ENCODE measurements at places on chromosomes 16 and 17.

GRCh38 chr17:13036751-13037150, 18.9 kb upstream of the ELAC2 start:
- no peak for DNase-seq

- no peak for DNase-seq
These were observed 508 bp downstream of the FLCN start for GRCh38 chr17:17236295-17237025.

DNA sequence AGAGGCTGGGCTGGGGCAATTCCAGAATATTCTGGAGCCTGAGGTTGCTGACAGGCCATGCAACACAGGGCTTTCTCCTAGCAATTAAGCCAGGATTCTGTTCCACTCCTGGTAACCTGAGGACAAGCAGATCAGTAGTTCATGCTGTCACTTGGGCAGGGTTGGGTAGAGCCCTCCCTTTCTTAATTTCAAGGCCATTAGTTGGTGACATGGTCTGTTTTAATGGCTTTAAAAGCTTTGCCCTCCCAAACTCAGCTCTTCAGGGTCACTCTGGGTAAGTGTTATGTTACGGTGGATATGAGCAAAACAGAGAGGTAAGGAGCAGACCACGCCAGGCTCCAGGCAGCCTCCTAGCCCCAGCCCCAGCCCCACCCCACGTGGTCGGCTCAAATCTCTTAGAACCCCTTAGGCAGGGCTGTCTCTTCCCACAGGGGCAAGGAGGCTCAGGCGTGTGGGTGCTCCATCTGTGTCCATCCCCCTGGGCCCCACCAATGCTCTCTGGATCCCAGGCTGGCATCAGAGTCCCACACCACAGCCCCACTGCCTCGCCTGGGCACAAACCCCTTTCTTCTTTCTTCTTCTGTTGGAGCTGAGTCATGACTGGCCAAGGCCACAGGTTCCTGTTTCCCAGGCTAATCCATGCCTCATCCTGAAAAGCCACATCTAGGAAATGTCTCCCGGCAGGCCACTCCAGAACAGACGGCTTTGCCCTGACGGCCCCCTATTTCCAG, 27.5 kb downstream of the CEP295NL start:
- no peak for DNase-seq

- no peak for DNase-seq
These were observed 65.0 kb downstream of the C17orf58 start for GRCh38 chr17:67931227-67931626.

DNA sequence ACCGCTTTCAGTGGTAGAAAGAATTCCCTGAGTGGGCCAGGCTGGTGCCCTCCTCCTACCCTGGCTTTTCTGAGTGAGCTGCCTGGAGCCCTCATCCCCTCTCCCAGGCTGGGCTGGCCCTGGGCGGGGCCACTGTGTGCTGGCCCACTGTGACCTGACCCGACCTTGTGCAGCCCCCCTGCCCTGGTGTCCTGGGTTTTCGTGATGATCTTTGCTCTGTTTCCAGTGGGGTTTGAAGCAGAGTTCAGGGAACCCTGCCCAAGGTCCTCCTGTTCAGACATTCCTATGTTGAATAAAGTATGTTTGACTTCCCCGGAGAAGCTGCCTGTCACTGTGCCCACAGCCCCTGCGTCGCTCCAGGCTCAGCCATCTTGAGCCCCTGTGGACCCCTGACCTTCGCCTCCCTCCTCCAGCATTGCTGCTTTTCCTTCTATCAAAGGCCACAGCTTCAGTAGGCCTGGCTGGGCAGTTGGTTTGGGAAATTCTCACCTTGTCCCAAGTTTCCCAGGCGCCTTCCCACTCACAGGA, 13.7 kb upstream of the NAGLU start:
- no peak for DNase-seq

- no peak for DNase-seq
These were observed 9.9 kb upstream of the TEX2 start for GRCh38 chr17:64273006-64273405.

DNA sequence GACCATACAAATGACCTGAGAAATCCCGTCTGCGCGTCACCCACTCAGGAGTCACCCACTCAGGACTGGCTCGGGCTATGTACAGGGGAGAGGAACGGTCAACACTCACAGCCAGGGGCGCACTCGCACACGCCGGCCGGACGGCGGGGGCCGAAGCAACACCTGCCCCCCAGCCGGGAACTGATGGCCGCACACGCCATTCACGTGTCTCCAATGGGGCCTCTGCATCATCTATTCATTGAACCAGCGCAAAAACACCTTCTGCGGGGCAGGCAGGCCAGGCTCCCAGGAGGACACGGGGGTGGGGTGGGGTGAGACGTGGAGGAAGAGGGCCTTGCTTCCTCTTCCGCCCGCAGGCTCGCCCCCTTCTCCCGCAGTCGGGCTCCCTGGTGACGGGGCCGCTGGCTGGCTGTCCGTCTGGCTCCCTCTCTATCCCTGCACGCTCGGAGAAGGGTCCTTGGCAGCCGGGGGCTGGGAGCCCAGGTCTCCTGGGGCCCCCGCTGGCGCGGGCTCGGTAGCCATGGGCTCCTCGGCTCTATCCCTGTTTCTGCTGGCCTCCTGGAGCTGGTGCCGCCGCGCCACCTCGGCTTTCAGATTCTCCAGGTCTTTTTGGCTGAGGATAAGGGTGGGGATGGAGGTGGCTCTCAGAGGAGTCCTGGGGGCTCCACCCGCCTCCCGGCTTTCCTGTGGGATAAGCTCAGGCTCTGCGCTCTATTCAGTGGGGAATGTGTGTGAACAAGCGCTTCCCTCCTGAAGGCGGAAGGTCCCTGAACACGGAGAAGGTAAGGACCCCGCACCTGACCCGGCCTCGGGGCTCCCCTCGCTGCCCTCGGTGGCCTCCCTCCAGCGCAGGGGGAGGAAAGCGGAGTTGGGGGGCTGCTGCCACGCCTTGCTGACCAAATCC, 21.1 kb downstream of the CLUH start:
- DNase-seq: no peak

DNA sequence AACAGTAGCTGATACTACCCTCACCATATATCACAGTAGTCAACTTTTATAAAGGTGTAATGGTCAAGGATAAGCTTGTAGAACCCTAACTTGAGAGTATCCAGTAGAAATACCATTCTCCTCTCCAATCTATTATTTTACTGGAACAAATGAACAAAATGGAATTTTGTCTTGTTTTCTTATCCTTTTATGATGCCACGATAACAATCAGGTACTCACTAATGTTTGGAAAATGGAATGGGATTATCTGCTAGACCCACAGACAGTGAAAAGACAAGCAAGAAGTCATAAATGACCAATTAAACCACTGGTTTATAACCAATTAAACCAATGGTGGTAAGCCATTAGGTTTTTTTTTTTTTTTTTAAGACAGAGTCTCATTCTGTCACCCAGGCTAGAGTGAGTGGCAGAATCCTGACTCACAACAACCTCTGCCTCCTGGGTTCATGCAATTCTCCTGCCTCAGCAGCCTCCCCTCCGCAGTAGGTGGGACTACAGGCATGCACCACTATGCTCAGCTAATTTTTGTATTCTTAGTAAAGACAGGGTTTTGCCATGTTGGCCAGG, 10.4 kb downstream of the GPATCH8 start:
- DNase-seq: no peak

GRCh38 chr17:44842748-44843147, 4.9 kb upstream of the HIGD1B start:
- no peak for DNase-seq

DNA sequence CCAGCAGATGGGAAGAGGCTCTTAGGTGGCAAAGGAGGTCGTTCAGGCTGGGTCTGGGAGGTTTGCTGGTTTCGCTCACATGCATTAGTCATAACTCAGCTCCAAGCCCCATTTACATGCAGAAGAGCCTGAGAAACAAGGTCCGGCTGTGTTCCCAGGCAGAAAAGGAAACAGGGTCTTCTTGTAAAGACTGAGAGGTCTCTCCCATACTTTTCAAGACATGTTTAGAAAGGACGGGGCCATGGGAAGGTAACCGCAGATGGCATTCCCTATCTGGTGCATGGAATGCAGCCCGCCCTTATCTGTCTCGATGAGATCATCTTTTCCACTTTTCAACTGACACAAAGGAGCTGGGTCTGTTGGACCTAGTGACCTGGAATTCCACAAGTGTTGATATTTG, 389.0 kb upstream of the CDH11 start:
- DNase-seq: no peak

GRCh38 chr17:78381601-78382232, 3.3 kb downstream of the PGS1 start:
- DNase-seq: no peak

GRCh38 chr16:11234884-11235702, 20.9 kb downstream of the SOCS1 start:
- DNase-seq: no peak
